ENCODE measurements at places on chromosomes 7 and 10.

GRCh38 chr10:31586723-31587638 is 268.0 kb downstream of the ZEB1 start:
- no peak for DNase-seq

- DNase-seq = peak; percentile 67
Observed at GRCh38 chr10:89301721-89302445, at the start of gene IFIT2. IFIT2 (plus strand) TSS chr10:89302046; CDS start chr10:89302124, 78 bp downstream.

- no peak for DNase-seq
Observed at GRCh38 chr7:64373017-64373416, 59.3 kb downstream of the ZNF736 start.

GRCh38 chr7:124813994-124814798 is 48.6 kb upstream of the GPR37 start:
- no peak for DNase-seq

GRCh38 chr10:83372646-83373045 is 766.7 kb upstream of the GHITM start:
- DNase-seq = no peak
